Thoracic aorta (tissue), 2 donors: ENCODE measurements at places on chromosomes 7 and 10. TPM values are rescaled to one million over a fixed set of nuclear protein-coding genes. Genes with fewer than 3 reads are reported as not detected.

AFAP1L2 gene
- 7.7 TPM for total RNA-seq

RPP30 gene
- total RNA-seq = 19.0 TPM

AS3MT gene
- total RNA-seq = 6.2 TPM

POLR1F gene
- 20.9 TPM for total RNA-seq

TET1 gene
- 4.0 TPM for total RNA-seq

EIF5AL1 gene
- total RNA-seq = not detected

UCMA gene
- total RNA-seq = not detected

SUN3 gene
- total RNA-seq = not detected

MPP7 gene
- total RNA-seq = 28.2 TPM

GPR15LG gene
- total RNA-seq = not detected

FGFBP3 gene
- total RNA-seq = 0.81 TPM

GRID2IP gene
- 0.14 TPM for total RNA-seq

NEUROD6 gene
- not detected for total RNA-seq

SYNPO2L gene
- not detected for total RNA-seq

SCRN1 gene
- total RNA-seq = 58.1 TPM

ASZ1 gene
- not detected for total RNA-seq

MARCHF5 gene
- 19.6 TPM for total RNA-seq

SPDYE9 gene
- total RNA-seq = not detected

AGMO gene
- total RNA-seq = 0.85 TPM

ACHE gene
- total RNA-seq = 5.1 TPM

MSS51 gene
- 3.5 TPM for total RNA-seq

TFR2 gene
- 0.35 TPM for total RNA-seq

LRRD1 gene
- total RNA-seq = not detected

CADPS2 gene
- 32.5 TPM for total RNA-seq

MARVELD1 gene
- total RNA-seq = 85.0 TPM

HOXA13 gene
- not detected for total RNA-seq

ZNF503 gene
- total RNA-seq = 42.3 TPM

METTL27 gene
- not detected for total RNA-seq

NPSR1 gene
- total RNA-seq = not detected

MACC1 gene
- total RNA-seq = 0.56 TPM

SPDYE8 gene
- not detected for total RNA-seq

CCL24 gene
- total RNA-seq = not detected

ZNF239 gene
- 6.5 TPM for total RNA-seq

TRPV5 gene
- not detected for total RNA-seq

GPRIN2 gene
- 4.8 TPM for total RNA-seq
